ENCODE measurements at places on chromosomes 4 and X.

DNA sequence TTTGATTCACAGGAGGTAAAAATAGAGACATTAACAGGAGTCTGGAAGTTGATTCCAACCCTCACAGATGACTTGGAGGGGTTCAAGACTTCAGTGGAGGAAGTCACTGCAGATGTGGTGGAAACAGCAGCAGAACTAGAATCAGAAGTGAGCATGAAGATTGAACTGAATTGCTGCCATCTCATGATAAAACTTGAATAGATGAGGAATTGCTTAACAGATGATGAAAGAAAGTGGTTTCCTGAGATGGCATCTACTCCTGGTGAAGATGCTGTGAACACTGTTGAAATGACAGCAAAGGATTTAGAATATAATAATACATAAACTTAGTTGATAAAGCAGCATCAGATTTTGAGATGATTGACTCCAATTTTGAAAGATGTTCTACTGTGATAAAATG lies 76.5 kb downstream of the RELL1 start:
- DNase-seq: no peak

DNA sequence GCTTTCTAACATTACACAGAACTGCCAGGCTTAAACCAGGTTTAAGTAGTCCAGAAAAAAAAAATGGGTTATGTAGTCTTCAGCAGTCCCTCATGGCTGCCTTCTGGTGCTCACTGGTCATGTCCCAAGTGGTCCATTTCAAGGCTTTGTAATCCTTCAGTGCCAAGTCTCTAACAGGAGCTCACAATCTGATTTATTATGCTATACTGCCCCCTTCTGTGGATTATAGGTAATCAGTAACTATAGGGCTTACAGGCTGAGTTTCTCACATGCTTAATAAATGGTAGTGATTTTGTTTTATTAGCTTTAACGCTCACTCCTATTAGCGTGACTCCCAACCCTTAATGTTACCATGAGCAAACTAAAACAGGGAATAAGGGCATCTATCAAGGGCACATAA lies 92.5 kb upstream of the EDA2R start:
- no peak for DNase-seq

DNA sequence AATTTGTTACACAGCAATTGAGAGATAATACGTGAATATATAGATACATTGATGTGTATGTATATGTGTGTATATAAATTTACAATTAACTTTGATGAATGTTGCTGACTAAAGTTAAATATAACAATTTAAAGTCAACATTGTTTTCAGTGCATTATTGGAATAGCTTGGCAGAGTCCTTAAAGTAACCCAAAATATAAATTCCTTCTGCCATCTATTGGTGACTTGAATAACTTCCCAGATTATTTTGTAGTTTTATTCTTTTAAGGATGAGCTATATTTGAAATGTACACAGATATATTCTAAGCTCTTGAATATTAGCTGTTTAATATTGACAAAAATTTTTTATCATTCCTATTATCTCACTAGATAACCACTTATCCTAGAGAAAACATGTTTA lies 298.2 kb upstream of the FSTL5 start:
- no peak for DNase-seq

- no peak for DNase-seq
These were observed 143.3 kb upstream of the RPS6KA3 start for GRCh38 chrX:20409991-20410390.
